SHP77 treated with DMSO at 0.1 percent for 48 hours (cell line): ENCODE measurements at places on chromosomes 11 and 22.

- no peak for DNase-seq
Measured at GRCh38 chr22:46250783-46251125, 661 bp upstream of the CDPF1 start.

GRCh38 chr11:10233581-10233980, 60.4 kb downstream of the SBF2 start:
- no peak for DNase-seq

GRCh38 chr22:39134366-39135091, 18.0 kb downstream of the CBX7 start:
- DNase-seq, result no peak

GRCh38 chr11:126793596-126793995, 207.0 kb downstream of the KIRREL3 start:
- DNase-seq, result no peak

- DNase-seq, result no peak
Measured at GRCh38 chr11:18958221-18958910, 19.2 kb upstream of the MRGPRX1 start.

DNA sequence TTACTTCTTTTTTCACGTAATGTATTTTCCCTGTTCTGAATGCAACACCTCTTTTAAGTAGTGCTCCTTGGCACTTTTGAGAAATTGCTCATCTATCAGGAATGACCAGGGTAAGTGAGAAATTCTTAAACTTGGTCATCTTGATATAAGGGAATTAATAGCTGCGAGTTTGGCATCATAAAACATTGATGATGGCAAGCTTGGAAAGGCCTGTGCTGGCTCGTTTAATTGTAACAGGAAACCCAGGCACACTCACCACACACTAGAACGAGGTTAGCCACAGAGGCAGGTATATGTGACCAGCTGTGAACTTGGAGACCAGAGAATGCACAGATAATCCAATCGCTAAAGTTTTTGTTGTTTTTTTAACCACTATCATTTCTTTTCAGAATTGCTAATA, 24.3 kb downstream of the FAM118A start:
- no peak for DNase-seq

GRCh38 chr11:27150098-27150497, 109.5 kb downstream of the BBOX1 start:
- no peak for DNase-seq

GRCh38 chr22:42724062-42724461, 3.4 kb upstream of the A4GALT start:
- no peak for DNase-seq

- DNase-seq, result no peak
Measured at GRCh38 chr11:34633640-34633989, 12.7 kb downstream of the EHF start.

GRCh38 chr11:119537306-119538253, 114.6 kb upstream of the THY1 start:
- DNase-seq, result no peak

DNA sequence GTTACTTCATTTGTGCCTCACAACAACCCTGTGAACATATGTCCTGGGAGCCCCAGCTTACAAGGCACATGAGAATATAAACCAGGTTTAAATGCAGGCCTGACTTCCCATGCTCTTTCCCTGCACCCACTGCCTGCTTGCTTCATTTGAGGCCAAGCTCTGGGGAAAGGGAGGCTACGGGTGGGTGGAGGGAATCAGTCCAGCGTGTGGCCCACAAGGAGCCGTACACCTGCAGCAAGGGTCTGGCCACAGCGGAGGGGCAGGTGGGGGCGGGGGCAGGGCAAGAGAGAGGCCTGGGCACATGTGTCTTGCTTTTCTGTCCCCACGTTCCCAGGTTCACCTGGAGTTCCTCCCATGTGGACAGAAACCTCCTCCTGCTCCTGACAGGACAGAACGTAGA, 26.2 kb downstream of the FAM83F start:
- no peak for DNase-seq

DNA sequence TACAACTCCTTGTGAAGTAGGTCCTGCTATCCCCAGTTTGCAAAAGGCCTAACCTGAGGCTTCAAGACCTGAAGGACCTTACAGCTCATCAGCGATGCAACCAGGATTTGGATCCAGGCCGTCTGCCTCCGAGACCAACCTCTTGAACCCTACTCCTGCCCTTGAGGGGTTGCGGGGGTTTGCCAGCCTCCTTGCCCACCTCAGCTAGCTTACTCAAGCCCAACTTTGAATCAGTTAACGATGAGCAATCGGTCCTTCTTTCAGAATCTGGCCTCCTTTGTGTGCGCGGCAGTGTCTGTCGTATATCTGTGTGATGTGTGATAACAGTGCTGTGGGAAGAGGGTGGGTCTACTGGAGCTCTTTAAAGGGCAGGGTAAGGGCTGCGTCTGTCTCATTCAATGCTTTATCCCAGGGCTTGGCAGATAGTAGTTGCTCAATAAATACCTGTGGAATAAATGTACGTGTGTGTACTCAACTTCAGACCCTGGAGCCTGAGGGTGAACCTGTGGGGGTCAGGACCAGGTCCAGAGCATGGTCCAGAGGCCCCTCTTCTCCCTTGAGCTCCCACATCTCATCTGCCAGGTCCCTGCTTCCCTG, 3.2 kb downstream of the CHRM1 start:
- no peak for DNase-seq

GRCh38 chr22:31102441-31103081, 4.8 kb downstream of the SELENOM start:
- no peak for DNase-seq
